Stimulated activated CD4-positive, alpha-beta T cell treated with anti-CD3 and anti-CD28 coated beads, TNF-alpha, amount 100 ng/mL, for 24 hours (primary cell): ENCODE measurements at places on chromosomes 6 and 20.

GRCh38 chr6:111591370-111591900 lies 14.2 kb downstream of the TRAF3IP2 start:
- no peak for DNase-seq

DNA sequence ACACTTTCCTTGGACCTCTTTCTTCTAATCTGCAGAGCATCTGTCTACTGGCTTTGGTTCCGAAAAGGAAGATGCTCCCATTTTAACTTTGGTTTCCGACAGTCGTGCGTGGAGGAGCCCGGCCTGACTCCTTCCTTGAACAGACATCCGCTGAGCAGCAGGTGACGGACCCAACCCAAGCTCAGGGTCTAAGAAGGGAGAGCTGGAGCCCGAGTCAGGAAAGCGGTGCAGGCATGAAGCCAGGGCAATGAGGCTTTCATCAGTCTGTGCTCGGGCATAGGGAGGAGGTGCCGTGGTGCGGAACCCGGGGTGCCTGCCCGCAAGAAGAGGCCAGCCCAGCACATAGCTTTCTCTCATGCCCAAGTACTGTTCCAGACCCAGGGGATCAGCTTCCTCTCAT lies 109.4 kb downstream of the CDH4 start:
- DNase-seq: no peak

GRCh38 chr6:163406366-163406765 lies 8.2 kb upstream of the QKI start:
- DNase-seq: no peak

GRCh38 chr20:48632825-48633619 lies 194.8 kb downstream of the PREX1 start:
- no peak for DNase-seq

DNA sequence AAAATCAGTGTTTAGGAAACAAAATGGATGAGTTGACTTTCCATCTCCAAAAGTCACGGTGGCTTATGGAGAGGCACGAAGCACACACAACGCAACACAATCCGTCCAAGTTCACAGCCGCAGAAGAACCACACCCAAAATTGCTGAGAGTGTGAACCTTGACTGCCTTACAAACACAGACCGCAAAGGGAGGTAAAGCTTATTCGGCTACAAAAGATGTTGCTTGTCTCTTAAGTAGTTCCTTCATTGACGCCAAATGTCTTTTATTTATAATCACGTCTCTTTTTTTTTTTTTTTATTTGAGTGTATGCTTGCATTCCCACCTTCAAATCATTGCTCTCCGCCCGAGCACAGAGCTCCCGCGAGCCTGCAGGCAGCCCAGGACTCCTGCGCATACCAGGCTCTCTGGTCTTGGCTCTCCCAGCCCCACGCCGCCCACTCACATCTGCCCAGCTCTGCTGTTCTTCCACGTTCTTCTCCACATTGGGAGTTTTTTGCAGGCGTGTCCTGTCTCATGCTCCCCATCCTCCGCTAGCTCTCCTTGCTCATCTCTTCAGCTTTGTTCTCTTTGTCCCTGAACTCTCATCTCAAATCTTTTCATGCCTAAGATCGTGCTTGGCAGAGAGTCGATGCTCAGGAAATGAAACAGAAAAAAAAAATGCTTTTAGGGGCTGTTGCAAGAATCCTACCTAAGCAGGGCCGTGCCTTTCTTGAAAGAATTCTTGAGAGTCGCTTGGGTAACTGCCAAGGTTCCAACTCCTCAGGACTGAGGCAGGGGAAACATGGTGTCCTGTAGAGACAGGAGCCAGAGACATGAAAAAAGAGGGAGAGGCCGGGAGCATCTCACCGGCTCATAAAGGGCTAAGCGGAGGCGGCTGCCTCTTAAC lies 25.8 kb downstream of the LY86 start:
- DNase-seq: no peak

GRCh38 chr6:148538261-148539190 lies 195.9 kb downstream of the SASH1 start:
- no peak for DNase-seq

DNA sequence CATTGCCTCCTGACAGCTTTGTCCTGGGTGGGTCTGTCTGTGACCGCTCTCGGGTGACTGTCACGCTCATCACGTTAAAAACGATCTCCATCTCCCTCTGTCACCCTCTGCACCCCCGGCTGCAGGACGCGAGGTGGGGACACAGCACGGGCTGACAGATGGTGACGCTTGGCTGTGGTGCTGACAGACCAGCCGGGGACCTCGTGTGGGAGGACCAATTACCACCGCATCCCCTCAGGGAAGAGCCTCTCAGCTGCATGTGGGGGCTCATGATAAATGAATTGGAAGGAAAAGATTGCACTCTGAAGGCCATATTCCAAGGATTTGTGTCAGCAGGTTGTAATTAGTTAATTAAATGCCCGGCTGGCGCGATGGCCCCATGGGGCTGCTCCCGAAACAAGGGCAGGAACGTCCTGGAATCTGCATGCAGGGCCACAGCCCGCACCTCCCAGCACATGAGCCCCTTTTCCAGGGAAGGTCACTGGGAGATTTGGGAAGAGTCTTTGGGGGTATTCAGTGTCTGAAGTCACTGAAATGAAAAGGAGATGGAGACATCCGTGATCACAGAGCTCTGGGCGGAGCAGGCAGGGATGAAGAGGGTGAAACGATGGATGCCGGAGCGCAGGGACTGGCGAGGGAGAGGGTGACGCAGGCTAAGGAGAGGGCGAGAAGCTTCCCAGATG lies 87.1 kb downstream of the ERMARD start:
- no peak for DNase-seq

- no peak for DNase-seq
These were observed 4.7 kb upstream of the MCM9 start for GRCh38 chr6:118939683-118940082.

- DNase-seq: no peak
These were observed 74.8 kb downstream of the PHACTR1 start for GRCh38 chr6:12791371-12791770.

DNA sequence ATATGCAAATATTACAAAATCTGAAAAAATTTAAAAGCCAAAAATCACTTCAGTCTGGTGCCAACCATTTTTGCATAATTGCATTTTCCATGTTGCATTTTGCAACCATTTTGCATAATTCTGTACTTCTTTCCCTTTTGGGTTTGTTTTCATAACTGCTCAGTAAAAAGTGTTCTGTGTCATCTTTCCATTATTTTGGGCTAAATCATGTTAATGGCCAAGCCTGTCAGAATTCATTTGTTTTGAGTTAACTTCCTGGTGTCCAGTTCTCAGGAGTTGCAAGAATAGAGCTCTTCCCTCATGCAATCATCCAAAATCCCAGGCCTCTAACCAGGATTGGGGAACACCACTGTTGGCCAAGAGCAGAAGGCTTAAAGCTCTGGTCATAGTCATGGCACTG lies 133.6 kb downstream of the MTHFD1L start:
- no peak for DNase-seq

DNA sequence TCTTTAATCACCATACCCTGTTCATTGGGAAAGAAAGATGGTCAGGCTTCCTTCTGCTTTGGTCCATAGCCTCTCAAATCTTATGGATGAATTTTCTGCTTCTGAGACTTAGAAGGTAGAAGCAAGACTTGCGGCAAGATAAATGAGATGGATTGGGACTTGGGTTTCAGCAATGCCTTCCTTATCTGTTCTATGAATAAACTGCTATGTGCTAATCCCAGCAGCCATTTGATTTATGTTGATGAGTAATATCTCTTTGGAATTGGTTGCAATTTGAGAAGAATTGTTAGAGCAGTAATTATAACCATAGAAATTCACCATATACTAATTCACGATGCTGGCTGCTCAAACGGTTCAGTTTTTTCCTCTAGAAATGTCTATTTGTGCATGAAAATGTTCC lies 48.3 kb downstream of the TXLNB start:
- no peak for DNase-seq

DNA sequence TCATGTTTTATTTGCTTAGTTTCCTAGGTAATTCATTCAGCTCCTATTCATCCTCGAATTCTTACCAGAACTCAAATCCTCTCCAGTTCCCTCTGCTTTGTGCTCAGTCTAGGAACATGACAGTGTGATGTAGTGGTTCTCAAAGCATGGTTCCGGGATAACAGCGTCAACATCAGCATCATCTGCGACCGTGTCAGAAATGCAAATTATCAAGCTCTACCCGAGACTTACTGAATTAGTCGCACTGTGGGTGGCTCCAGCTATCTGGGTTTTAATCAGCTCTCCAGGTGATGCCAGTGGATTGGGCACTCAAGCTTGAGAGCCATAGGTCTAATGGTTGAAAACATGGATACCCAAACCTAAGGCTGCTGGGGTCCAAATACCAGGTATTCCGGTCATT lies 7.7 kb upstream of the STK35 start:
- DNase-seq: no peak

- DNase-seq: no peak
These were observed 7.1 kb upstream of the COL20A1 start for GRCh38 chr20:63285636-63286615.
